ENCODE measurements at places on chromosomes 4 and X.

DNA sequence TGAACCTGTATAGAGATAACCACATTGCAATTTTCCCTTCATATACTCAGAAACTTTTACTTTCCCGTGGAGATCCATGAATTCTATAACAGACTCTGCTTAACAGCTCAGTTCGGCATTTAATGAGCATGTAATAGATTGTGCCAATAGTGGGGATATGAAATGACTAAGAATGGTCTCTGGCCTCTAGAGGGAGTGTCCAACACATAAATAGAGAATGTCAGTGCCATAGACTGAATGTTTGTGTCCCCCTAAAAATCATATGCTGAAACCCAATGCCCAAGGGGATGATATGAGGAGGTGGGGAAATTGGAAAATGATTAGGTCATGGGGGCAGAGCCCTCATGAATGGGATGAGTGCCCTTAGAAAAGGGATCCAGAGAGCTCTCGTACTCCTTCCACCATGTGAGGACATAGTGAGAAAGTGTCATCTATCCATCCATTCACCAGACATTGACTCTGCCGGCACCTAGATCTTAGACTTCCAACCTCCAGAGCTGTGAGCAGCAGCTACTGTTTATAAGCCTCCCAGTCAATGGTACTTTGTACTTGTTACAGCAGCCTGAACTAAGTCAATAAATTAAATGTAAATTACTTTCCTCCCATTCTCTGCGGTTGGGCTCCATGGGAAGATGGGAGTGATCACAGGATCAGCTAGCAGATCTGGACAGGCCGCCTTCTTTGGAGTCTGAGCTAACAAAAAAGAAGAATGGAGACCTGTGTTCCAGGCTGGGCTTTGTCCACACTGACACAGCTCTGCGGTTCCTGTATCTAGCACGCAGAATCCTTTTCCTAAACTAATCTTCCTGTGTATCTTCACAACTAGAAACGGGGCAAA is 28.1 kb upstream of the HPSE start:
- DNase-seq, result no peak

- DNase-seq, result no peak
Observed at GRCh38 chr4:123462007-123462406, 65.4 kb downstream of the SPRY1 start.

DNA sequence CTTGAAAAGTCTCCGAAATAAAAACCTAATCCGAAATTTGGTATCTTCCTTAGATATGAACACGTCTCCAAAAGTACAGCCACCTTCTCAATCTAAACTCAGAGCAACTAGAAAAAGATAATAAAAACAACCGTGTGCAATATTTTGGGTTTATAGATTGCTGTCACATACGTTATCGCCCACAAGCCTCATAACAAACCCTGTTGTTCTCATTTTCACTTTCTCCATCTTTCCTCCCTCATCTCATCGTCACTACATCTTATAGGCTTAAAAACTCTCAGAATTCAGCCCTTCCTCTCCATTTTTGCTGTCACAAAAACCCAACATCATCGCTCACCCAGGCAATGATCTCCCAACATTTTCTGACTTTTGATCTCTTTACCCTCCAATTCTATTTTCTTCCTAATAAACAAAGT is 448 bp upstream of the SCFD2 start:
- peak; percentile 14 for DNase-seq

- no peak for DNase-seq
Observed at GRCh38 chr4:119124352-119124751, 11.3 kb upstream of the MYOZ2 start.

DNA sequence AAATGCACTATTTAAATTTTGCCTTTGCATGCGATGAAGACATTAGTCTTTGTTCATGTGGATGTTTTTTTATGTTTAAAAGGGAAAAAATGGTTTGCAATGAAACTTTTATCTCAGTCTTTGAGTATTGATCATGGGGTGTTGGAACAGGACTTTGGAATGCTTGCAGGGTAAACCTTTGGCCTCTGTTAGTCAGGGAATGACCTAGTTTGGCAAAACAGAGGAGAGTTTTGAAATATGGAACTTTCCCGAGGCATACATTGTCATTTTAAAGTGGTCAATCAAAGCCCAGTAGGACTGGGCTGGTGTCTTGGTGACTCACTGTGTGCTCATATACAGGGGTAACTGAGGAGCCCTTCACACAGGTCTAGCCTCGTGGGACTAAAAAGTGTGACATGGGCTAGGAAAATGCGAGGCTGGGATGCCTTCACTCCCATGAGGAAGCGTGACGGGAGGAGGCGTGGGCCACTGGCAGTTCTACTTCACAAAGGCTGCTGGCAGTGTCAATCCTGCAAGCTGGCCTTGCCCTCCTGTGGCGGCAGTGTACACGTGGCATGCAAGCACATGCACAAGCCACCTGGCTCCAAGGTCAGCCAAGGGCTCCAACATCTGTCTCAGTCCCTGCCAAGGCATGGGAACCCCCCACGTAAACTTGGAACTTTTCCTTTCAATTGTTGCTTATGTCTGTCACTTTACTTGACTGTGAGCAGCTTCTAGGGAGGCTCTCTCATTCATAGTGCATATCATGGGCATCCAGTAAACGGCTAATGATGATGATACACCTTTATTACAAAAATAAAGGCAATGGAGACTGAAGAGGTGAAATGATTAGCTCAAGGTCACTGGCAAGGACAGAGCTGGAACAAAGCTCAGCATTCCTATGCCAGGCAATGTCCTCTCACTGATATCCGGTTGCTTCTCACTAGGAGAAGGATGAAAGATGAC is 5.2 kb upstream of the F11 start:
- DNase-seq, result no peak

DNA sequence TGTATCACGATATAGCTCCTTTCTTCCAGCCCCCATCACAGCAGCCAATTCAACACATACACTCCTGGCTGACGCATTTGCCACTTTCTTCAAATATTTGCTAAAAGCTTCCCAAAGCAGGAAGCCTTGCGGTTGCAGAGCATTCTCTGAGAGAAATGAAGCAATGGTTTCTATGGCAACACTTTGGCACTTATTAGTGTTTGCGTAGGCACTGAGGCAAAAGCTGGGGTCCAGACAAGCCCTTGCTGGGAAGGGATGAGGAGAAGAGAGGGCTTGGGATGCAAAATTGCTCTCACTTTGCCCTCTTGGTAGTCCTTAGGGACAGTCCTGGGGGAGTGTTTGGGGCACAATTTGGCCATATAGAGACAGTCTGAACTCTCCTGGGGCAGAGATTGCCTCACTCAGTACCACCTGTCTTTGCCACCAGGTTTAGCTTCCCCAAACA is 55.0 kb upstream of the PAK3 start:
- peak; percentile 58 for DNase-seq

GRCh38 chr4:151226004-151226932 is 50.7 kb upstream of the PRSS48 start:
- no peak for DNase-seq

GRCh38 chr4:151420250-151420807 is 11.4 kb downstream of the FHIP1A start:
- DNase-seq, result no peak

- DNase-seq, result no peak
Observed at GRCh38 chrX:150648296-150648940, 44.8 kb upstream of the MTMR1 start.

GRCh38 chr4:56976837-56977320 is 527 bp downstream of the NOA1 start:
- DNase-seq, result peak; percentile 52

DNA sequence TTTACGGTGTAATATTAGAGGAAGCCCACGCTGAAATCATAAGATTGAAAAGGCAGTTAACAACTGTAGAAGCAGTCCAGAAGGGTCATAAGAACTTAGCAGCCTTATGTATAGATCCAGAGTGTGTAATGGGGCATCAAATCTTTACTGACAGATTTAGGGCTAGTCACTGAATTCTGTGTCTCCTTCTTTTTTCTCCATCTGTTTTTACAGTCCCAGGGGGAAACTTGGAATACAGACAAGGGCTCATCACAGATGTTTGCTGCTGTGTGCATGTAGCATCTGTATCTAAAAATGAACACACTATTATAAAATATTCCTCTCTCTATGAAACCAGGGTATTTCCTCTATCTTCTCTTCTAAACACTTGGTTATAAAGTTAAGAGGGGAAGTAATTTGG is 43.9 kb downstream of the CYSLTR1 start:
- DNase-seq, result no peak

GRCh38 chrX:130321550-130321949 is 18.2 kb upstream of the SLC25A14 start:
- no peak for DNase-seq

DNA sequence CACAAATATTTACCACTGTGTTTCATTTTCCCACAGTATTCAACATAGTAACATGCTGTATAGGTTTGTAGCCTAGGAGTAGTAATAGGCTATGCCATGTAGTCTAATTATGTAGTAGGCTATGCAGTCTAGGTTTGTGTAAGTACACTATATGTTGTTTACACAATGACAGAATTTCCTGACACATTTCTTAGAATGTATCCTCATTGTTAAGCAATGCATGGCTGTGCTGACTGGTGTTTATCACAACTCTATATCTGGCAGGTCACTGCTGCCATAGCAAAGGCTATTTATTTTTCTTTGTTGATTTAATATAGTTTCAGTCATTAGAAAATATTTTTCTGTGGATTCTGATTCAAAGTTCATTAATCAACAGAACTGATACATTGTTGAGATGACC is 108.3 kb upstream of the TEX13A start:
- no peak for DNase-seq

DNA sequence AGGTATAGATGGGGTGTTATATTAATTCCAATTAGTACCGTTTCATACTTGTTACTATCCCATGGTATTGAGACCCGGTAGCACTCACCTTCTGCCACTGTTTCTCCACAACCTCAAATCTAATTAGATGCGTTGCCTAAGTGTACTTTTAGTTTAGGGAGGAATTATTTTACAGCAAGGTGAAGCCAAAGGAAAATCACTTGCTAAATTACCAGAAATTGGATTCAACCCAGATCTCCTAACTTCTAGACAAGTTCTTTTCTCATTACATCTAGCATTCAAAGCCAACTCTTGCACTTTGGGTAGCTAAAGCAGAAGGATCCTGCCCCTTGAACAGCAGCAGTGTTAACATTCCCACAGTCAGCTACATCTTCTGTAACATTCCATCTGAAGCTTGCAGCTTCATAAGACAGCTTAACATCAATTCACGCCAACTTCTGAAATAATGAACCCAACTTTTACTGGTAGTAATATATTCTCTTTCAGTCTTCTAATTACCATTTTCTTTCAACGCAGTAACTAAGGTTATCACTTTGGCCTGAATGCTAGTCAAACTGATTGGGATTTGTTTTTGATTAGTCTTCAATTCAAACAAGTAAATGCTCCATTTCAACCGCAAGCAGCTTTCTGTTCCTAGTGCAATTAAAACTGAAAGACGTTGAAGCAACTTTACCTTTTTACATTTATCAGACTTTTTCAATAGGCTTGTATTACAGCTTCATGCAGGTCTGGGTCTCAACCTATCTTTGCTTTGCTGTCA is 934 bp upstream of the SEC31A start:
- DNase-seq, result no peak

DNA sequence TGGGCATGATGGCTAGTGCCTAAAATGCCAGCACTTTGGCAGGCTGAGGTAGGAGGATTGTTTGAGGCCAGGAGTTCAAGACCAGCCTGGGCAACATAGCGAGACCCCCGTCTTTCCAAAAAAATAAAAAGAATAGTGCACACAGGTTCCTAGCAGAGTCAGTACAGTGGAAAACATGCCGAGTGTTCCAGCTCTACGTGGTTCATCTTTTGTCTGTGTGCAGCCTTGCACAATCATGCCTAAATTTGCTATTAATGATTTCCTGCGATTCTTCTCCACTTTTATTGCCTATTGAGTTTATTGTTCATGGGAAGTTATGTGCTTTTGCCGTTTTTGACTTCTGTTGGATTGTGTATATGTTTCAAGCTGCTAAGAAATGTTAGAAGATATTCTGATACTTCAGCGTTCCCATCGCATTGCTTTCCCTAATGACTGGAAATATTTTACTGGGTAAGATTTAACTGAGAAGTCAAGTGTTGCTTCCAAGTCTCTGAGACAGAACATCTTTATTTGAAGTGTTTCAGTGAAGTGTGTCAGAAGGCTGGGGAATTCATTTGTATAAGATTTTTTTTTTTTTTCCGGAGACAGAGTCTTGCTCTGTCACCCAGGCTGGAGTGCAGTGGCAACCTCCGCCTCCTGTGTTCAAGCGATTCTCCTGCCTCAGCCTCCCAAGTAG is 11.3 kb downstream of the DOCK11 start:
- DNase-seq, result no peak

DNA sequence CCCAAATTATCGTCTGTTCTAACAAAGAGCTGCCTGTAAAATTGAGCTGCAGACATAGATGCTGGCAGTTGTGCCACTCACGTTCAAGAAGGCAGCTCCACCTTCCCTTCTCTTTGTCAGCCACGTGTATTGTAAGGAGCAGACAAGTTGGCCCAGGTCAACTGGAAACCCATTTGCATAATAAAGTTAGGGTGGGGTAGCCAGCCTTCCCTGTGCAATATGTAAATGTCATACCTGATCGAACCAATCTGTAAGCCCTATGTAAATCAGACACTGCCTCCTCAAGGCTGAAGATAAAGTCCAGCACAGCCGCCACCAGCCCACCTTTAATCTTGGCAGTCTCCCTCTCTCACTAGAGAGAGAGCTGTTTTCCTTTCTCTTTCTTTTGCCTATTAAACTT is 117.2 kb downstream of the TMEM144 start:
- DNase-seq, result no peak

DNA sequence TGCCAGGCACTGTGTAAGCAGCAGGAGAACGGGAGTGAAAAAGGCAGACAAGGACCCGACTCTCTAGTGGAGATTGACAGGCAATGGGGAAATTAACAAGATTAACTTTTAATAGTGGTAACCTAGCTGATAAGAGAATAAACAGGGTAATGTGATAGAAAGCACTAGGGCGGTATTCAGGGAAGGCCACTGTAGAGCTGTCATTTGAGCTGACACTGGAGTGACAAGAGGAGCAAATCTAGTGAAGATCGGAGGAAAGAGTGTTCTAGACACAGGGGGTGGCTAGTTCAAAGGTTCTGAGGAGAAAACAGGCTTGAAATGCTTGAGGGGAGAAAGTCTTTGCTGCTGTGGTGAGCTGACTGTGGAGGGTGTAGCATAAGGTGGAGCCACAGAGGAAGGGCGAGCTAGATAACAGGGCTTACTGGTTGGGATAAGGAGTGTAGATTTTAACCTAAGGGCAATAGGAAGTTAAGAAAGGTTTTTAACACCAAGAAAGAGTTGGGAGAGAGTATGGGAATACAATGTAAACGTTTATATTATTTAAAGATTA is 122.8 kb downstream of the SLC10A7 start:
- no peak for DNase-seq

GRCh38 chr4:185115827-185116232 is 27.2 kb upstream of the SLC25A4 start:
- no peak for DNase-seq
